ENCODE measurements at places on chromosomes 16 and 17.

DNA sequence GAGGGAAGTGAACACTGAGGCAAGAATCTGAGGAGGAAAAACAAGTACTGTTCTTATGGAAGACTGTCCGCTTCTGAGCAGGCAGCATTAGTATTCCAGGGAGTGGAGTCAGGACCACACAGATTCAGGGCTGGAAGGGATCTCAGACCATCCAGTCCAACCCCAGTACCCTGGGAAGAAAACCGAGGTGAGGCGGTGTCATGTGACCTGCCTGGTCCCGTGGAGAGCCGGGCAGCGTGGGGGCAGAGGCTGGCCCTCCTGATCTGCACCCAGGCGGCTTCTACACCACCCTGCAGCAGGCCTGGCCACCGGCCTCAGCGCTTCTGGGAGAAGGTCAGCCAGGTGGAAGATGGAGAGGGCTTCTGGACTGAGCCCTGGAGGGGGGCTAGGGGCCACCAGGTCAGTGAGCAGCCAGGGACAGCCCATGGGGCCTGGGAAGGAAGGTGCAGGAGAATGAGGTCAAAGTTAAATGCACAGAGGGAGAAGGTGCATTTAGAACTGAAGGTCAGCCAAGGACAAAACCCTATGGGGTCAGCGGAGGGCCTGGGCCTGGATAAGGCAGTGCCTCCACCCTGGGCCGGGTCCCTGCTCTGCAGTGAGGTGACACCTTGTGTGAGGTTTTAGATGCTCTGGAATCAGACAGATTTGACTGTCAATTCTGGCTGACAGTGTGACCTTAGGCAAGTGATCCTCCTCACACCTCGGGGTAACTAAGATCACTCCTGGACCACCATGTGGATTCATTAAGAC lies 45.9 kb downstream of the VAC14 start:
- H3K4me3 ChIP-seq, result no peak overlapping the region
- H3K27ac ChIP-seq, result no peak overlapping the region
- no peaks in the 10 kb centered on the region for H3K4me1 ChIP-seq
- no peak for DNase-seq
- H3K36me3 ChIP-seq, result peaks cover 14% of the 10 kb centered on the region
- H3K27me3 ChIP-seq, result no peaks in the 10 kb centered on the region

GRCh38 chr17:76540381-76541300 lies 797 bp downstream of the PRCD start:
- H3K27me3 ChIP-seq, result peaks cover 50% of the 10 kb centered on the region
- H3K4me1 ChIP-seq, result no peaks in the 10 kb centered on the region
- DNase-seq, result no peak
- H3K4me3 ChIP-seq, result no peak overlapping the region
- no peaks in the 10 kb centered on the region for H3K36me3 ChIP-seq
- H3K27ac ChIP-seq, result no peak overlapping the region

DNA sequence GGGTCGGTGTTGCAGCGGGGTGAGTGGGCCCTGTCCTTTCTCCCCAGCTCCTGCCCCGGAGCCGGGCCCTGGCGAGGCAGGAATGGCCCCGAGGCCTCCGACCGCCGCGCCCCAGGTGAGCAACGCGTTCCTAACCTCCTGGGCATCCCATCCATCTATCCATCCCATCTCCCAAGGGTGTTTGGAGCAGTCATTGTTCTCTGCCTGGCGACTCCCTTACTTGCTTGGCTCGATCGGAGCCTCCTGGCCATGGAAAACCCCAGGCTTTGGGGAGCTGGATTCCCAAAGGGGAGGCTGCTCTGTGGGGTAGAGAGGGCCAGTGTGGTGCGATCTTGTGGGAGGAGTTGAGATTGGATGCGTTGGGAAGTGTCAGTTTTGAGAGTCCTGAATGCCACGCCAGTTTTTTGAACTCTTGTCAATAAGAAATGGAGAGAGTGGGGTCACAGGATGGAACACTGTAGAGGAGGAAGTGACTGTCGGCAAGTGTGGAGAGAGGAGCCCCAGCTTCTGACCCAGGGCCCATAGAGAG lies 684 bp downstream of the ZFP90 start:
- no peak for DNase-seq
- H3K4me3 ChIP-seq, result peak overlapping the region; percentile 94
- H3K4me1 ChIP-seq, result peaks cover 28% of the 10 kb centered on the region
- peaks cover 20% of the 10 kb centered on the region for H3K36me3 ChIP-seq
- H3K27ac ChIP-seq, result peak overlapping the region; percentile 95

GRCh38 chr17:2564877-2565276 lies 28.6 kb upstream of the PAFAH1B1 start:
- no peak for DNase-seq
- no peaks in the 10 kb centered on the region for H3K36me3 ChIP-seq

DNA sequence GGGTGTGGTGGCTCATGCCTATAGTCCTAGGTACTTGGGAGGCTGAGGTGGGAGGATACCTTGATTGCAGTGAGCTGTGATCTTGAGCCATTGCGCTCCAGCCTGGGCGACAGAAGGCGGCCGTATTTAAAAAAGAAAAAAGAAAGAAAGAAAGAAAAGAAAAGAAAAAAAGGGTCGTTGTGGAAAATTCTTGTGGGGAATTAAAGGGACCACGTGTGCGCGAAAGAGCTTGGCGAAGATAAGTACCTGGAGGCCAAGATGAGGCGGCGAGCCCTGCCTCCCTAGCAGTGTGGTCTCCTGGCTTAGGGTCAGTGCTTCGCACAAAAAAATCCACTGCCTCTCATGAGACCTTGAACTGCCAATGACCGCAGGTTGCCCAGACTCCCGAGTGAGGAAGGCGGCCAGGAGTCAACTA lies 728 bp upstream of the NMT1 start:
- no peaks in the 10 kb centered on the region for H3K27me3 ChIP-seq
- peak overlapping the region; percentile 96 for H3K27ac ChIP-seq

GRCh38 chr16:52584354-52585320 lies 37.7 kb upstream of the TOX3 start:
- H3K36me3 ChIP-seq, result no peaks in the 10 kb centered on the region
- no peak overlapping the region for H3K27ac ChIP-seq
- H3K4me1 ChIP-seq, result no peaks in the 10 kb centered on the region
- no peak overlapping the region for H3K4me3 ChIP-seq

DNA sequence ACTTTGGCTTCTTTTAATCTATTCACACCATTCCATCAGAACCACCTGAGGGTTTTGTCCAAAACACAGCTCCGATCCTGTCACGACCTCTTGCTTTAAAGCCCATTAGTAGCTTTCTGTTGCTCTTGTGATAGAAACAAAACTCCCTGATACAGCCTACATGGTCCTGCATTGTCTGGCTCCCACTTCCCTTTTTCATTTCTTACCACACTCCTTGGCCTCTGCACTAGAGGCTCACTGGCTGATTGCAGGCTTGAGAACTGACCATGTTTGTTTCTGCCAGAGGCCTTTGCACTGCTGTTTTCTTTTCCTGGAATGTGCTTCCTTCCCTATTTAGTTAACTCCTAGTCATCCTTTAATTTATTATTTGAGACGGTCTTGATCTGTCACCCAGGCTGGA lies 23.7 kb downstream of the IST1 start:
- H3K36me3 ChIP-seq, result peaks cover 87% of the 10 kb centered on the region
- peaks cover 40% of the 10 kb centered on the region for H3K4me1 ChIP-seq
- H3K4me3 ChIP-seq, result no peak overlapping the region
- no peaks in the 10 kb centered on the region for H3K27me3 ChIP-seq

- H3K36me3 ChIP-seq, result peaks cover 14% of the 10 kb centered on the region
- peaks cover 48% of the 10 kb centered on the region for H3K4me1 ChIP-seq
- no peaks in the 10 kb centered on the region for H3K27me3 ChIP-seq
- peak; percentile 92 for DNase-seq
These were observed 945 bp downstream of the SGSH start for GRCh38 chr17:80219013-80219762.

GRCh38 chr17:15143524-15143923 lies 121.6 kb downstream of the PMP22 start:
- H3K36me3 ChIP-seq, result no peaks in the 10 kb centered on the region
- no peak overlapping the region for H3K4me3 ChIP-seq
- no peaks in the 10 kb centered on the region for H3K4me1 ChIP-seq
- no peak overlapping the region for H3K27ac ChIP-seq

DNA sequence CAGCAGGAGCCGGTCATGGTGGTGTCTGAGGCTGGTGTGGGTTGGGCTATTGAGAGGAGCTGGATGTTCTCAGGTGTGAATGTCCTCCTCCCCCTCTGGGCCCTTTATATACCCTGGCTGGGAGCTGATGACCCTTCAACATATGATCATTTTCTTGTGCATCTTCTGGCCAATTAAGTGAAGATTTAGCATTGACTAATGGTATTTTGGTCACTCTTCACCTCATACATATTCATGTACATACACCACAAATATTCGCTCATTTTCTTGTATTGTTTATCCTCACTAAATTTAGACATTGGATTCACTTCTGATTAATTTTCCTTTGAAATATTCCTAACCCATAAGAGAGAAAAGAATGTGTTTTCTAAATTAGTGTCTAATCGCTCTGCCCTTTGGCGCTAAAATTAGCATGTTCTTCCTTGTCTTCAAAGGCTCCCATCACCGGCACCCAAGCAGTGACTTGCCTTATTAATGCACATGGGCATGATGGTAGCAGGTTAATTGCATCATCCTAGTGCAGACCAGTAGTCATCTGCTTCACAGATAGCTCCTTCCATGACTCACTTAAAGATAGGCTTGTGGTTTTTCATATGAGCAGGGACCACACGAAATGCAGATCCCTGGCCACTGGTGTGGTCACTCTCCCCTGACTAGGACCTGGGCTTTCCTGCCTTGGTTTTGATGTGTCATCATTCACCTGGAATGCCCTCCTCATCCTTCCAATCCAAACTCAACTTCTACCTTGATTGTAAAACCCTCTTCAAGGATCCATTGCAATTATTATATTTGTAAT lies at the start of gene KRTAP2-4:
KRTAP2-4 (minus strand) TSS at position 51 of the 796 bp plus-strand sequence; CDS start at position 17, 34 bp downstream.
- H3K36me3 ChIP-seq, result no peaks in the 10 kb centered on the region
- H3K27ac ChIP-seq, result no peak within 1 kb of the TSS
- no peak within 1 kb of the TSS for H3K4me3 ChIP-seq
- no peak for DNase-seq

GRCh38 chr16:27110524-27110896 lies 43.8 kb downstream of the C16orf82 start:
- H3K27me3 ChIP-seq, result peaks cover 8% of the 10 kb centered on the region
- no peak for DNase-seq
- peaks cover 10% of the 10 kb centered on the region for H3K4me1 ChIP-seq
- H3K36me3 ChIP-seq, result peaks cover 1% of the 10 kb centered on the region
- H3K27ac ChIP-seq, result no peak overlapping the region

DNA sequence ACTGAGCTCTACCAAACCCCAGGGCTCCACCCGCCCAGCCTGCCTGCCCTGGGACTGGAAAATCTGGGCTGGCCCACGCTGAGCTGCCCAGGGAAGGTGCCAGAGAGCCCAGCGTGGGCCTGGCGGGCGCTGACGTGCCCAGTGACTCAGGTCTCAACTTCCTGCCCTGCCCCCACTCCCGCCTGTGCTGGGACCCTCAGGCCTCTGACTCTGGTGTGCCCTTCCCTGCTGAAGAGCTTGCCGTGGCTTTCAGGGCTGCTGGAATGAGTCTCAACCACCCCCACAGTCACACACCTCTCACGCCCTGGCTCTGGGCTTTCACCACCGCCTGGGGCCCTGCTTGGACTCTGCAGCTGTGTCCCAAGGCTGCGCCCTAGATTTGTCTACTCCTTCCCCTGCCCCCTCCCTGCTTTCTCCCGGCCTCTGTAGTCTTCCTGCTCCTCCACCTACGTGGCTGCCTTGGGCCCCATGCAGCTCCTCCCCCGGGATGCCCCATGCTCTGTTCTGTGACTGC lies 10.4 kb downstream of the LLGL1 start:
- H3K36me3 ChIP-seq, result peaks cover 7% of the 10 kb centered on the region
- H3K27ac ChIP-seq, result peak overlapping the region; percentile 32
- H3K4me3 ChIP-seq, result no peak overlapping the region
- peaks cover 10% of the 10 kb centered on the region for H3K4me1 ChIP-seq
- no peak for DNase-seq

DNA sequence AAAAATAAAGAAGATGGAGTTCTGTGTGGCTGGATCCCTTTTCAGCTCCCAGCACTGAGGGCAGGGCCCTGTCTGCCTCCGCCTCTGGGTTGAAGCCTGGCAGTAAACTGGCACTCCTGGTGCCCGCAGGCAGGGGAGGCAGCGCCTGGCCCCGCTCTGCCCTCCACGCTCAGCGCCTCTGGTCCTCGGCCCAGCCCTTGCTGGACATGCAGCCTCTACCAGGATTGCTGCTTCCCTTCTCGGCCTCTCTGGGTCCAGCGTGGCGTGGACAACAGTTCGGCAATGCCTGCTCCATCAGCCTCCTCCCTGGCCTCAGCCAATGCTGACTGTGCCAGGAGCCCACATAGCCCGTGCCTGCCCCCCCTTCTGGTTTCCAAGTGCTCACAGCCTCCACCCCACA lies 84.4 kb upstream of the CHMP6 start:
- peak overlapping the region; percentile 47 for H3K27ac ChIP-seq
- H3K4me3 ChIP-seq, result no peak overlapping the region
- DNase-seq, result no peak
- peaks cover 29% of the 10 kb centered on the region for H3K36me3 ChIP-seq

Measured in central memory CD8-positive, alpha-beta T cell (primary cell).